NCI-H510A (cell line): ENCODE measurements at places on chromosomes 6 and 20.

- no peak for DNase-seq
These were observed 308.1 kb upstream of the HS3ST5 start for GRCh38 chr6:114650891-114651290.

DNA sequence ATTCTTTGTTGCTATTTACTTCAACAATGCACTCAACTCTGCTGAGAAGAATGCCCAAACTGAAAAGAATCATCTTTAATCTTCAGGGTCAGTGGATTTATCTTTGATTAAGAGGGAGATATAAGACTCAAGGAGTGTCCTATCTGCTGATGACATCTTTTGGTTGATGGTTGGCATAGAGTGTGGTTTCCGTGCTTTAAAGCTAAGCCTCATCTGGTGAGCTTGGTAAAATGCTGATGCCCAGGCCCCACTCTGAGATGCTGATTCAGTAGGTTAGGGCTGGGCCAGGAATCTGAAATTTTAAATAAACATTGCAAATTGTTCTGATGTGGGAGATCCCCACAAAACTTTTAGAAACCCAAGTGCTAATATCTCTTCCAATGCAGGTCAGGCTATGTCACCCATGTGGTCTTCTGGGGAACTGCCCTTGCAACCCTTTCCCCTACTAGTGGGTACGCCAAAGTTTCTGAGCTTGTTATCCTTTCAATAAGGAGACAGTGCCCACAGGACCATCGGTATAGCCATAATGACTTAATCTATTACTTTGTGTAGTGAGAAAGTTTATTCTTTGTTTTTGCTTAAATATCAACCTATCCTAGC lies 68.5 kb upstream of the ARMH2 start:
- no peak for DNase-seq

GRCh38 chr6:135181333-135182070 lies 394 bp downstream of the MYB start:
- no peak for DNase-seq

DNA sequence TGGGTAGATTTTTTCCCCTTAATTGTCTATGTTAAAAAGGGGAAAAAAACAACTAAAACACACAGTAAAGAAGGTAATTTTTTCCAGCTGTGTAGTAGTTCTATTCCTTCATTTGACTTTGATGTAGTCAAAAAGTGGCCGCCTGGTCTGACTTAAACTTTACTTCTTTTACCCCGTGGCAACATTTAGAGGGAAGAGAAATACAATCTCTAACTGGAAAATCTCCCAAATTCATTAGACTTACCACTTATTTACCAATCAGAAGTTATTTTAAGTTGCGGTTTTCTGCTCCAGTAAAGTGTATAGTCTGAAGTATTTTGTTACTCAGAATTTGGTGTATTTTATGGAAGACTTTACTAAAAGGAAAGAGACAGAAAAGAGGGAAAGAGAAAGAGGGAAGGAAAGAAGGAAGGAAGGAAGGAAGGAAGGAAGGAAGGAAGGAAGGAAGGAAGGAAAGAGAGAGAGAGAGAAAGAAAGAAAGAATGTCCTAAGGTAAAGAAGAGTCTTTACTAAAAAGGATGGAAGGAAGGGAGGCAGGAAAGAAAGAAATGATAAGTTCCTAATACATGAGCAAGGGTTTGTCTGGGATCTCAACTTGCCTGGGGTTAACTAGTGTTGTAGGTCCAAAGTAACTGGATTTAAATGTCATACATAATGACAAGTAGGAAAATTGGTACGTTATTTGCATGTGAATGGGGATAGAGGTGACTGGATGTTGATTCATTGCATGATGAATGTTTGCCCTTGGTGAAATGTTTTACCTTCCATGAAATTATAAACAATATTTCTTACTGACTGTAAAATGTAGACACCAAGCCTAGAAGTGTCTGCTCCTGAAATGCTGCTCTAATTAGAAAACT lies 135.1 kb downstream of the SAMD5 start:
- no peak for DNase-seq

DNA sequence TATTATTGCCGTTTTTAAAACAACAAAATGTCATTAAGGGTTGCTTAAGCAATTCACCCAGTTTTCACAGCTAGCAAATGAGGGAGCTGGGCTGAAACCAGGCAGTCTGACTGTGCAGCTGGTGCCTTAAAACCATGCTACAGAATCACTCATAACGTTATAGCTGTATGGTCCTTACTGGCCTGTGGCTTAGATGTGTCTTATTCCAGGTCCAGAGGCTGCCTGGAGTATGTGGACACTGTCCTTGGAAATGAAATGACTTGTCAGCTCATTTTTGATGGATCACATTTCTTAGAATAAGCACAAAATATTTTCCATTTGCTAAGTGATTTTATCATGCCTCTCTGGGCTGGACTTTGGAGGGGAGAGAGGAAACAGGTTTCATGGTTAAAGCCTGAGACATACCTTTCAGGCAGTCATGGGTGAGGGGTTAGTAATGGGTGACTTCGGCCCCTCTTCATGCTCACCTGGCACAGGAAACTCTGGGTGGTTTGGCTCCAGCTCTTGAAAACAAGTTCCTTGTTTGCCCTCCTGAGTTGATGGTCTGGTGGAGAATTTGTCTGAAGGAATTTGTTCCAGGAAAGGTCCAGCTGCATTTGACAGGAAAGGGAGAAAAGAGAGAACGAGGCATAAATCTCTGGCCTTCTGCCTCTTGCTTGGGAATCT lies 823.2 kb downstream of the DHX35 start:
- DNase-seq: no peak

GRCh38 chr6:54096811-54097210 lies 14.4 kb upstream of the MLIP start:
- no peak for DNase-seq

- DNase-seq: no peak
These were observed 81.5 kb downstream of the MYLK4 start for GRCh38 chr6:2669067-2669700.

- peak; percentile 38 for DNase-seq
These were observed 164.9 kb upstream of the HEY2 start for GRCh38 chr6:125584468-125584939.

DNA sequence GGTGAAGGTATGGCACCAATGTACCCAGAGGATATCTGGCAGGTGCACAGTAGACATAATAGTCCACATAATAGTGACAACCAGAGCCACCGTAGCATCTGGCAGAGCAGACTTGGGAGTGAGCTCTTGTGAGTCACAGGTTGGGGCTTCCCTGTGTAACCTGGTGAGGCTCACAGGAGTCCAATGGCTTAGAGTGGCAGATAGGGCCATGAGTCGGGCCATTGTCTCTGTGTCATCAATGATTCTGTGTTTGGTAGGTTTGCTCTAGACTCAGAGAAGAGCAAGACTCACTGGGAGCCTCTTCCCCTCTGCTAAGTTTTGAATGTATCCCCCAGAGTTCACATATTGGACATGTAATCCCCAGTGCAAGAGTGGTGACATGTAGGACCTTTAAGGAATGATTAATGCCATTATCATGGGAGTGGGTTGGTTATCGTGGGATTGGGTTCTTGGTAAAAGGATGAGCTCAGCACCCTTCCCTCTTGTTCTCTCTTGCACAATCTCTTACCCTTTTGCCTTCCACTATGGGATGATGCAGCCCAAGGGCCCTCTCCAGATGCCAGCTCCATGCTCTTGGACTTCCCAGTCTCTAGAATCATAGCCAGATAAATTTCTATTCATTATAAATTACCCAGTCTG lies 22.6 kb upstream of the SIRPA start:
- DNase-seq: no peak

DNA sequence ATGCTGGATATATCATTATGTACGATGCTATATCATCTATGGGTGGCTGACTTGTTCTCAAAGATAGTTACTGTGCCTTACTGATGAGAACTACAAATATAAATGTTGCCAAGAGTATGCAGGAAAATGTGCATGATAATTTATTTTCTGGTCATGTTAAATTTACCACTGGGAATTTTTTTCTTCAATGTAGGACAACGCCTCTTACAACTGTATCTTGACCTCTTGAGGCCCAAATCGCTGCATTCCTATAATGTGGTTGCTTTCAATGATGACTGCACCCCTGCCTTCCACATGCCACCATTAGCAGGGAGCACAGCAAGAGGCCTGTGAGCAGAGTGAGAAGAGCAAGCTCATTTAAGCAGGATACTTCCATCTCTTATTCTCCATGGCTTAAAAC lies 5.7 kb upstream of the RALGAPB start:
- no peak for DNase-seq

DNA sequence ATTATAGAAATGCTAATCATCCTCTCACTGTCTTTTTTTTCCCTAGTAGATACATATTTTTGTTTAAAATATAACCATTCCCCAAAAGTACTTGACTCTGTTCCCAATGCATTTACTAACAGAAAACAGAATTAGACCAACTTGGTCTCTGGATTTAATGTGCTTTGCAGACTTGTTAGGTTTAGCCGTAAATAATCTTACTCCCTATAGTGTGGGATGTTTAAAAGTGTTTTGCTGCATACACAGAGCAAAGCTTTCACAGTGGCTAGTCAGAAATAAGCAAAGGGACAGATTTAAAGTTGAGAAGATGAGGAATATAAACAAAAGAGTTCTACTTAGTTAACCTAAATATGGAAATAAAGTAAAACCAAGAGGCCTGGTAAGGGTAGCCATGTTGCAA lies 527.5 kb downstream of the HDGFL1 start:
- DNase-seq: no peak

DNA sequence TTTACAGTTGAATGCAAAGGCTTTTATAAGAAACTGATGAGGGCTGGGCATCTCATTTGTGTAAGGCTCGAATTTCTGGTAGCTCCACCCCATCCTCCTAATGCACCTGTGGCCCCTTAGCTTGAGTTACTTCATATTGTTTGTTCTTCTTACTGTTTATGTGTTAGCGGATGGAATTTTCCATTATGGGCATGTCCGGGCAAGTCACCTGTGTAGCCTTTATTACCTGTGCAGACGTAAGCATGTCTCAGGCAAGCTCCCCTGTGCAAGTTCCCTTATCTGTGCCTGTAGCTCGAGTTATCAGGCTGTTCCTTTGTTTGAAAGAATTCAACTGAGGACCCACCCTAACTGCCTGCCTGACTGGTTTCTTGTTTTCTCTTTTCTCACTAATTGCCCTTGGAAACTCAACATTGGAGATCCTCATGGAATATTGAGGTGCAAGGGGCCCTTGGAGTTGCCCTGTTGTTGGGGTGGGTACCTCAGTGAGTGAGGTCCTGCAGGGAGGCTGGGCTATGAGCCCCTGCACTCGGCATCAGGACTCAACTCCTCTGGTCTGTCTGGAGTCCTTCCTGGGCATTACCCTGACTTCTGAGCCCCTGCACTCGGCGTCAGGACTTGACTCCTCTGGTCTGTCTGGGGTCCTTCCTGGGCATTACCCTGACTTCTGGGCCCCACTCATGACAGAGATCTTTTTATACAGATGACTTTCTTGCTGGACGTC lies 207.9 kb upstream of the SULF2 start:
- DNase-seq: no peak

GRCh38 chr6:108419474-108419873 lies 124.6 kb downstream of the AFG1L start:
- no peak for DNase-seq
